Umbilical cord (tissue), 2 donors: ENCODE measurements at places on chromosomes 4 and X.
A peak's percentile ranks its signal among the peaks of the same experiment; 100 is the strongest.

DNA sequence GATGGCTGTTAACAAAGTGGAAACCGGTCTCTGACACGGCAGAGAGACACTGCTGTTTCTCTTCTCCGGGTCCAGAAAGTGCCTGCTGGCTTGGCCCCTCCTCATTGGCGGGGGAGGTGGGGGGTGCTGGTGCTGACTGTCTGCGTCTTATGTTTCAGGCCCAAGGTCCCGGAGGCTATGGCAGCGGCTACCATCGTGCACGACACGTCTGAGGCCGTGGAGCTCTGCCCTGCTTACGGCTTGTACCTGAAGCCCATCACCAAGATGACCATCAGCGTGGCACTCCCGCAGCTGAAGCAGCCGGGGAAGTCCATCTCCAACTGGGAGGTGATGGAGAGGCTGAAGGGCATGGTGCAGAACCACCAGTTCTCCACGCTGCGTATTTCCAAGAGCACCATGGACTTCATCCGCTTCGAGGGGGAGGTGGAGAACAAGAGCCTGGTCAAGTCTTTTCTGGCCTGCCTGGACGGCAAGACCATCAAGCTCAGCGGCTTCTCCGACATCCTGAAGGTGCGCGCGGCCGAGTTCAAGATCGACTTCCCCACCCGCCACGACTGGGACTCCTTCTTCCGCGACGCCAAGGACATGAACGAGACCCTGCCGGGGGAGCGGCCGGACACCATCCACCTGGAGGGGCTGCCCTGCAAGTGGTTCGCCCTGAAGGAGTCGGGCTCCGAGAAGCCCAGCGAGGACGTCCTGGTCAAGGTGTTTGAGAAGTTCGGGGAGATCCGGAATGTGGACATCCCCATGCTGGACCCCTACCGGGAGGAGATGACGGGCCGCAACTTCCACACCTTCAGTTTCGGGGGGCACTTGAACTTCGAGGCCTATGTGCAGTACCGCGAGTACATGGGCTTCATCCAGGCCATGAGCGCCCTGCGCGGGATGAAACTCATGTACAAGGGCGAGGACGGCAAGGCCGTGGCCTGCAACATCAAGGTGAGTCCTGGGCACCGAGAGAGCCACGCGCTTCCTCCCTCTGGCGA lies 2.2 kb downstream of the AKAP17A start:
- DNase-seq: no peak

- no peak for DNase-seq
These were observed 1092.3 kb downstream of the ARAP2 start for GRCh38 chr4:35151816-35152572.

DNA sequence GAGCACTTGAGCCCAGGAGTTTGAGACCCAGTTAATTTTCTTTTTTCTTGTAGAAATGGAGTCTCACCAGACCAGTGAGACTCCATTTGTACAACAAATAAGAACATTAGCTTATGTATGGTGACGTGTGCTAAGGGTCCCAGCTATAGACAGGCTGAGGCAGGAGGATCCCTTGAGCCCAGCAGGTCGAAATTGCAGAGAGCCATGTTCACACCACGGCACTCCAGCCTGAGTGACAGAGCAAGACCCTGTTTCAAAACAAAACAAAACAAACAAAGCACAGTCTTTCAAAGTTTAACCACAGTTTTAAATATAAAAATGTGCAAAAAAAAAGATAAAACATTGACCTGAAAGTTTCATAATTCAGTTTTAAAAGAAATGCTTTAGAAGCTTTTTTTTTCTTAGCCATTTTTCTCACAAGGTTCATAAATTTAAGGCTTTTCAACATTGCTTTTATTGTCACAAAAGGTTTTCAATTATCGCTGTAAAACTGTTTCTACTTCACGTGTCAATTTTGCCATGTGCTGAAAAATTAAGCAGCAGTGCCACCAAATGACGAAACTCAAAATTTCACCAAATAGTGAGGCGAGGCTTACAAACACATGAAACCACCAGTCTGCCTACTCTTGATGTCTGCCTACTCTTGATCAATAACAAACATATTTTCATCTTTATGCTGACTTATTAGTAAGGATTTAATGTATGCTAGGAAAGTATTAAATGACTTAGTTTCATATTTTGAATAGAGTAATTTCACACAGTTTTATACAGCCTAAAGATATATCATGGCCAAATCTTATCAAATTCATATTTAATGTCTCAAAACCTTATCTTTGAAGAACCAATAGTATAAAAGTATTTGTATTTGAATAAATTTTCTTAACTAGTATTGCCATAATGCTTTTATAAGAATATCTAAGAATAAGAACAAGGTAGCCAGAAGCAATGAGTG lies 126.3 kb downstream of the NEK1 start:
- DNase-seq: peak; percentile 67

DNA sequence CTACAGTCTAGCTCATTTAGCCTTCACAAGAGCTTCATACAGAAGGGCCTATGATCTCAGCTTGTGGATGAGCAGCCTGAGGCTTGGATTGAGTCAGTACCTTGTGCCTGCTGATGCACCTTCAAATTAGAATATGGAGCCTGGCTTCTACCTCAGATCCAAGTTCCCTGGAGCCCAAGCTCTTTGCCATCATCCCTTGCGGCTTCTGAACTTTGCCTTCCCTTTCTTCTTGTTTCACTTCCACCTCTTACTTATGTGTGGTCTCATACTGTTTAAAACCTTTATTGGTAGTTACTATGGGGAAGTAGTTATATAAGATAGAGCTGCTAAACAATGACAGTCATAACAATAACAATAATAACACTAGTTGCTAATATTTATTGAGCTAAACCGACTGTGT lies 84.3 kb upstream of the AFF2 start:
- no peak for DNase-seq

DNA sequence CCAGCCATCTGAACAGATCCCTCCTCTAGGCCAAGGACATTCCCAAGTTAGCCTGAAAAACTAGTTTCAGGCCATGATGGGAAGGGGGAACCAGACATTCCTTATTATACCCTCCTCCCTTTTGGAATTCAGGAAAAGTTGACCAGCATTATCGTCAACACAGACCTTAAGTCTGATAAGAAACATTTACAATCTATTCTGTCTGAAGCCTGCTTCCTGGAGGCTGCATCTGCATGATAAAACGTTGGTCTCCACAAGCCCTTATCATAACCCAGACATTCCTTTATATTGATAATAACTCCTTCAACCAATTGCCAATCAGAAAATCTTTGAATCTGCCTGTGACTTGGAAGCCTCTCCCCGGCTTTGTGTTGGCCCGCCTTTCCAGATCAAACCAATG lies 44.3 kb downstream of the EFHC2 start:
- DNase-seq: no peak

- DNase-seq: peak; percentile 24
These were observed 58.8 kb downstream of the C4orf50 start for GRCh38 chr4:5959211-5959982.
